ENCODE measurements at places on chromosomes 4 and X. TPM values are rescaled to one million over a fixed set of nuclear protein-coding genes. Genes with fewer than 3 reads are reported as not detected.

DNA sequence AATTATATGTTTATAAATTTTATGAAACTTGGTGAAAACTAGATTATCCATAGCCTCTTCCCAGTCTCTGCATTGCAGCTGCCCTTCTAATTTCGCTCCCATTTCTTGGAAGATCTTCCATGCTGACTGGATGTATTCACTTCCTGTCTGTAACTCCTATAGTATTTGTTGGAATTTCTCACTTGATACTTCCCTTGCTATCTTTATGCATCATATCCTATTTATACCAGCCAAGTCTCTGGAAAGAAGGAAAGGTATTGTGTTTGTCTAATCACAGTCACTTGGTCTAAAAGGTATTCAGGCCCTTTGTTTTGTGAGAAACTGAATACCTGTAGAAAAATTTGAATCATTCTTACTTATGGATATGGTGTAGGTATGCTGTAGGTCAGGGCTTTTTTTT lies 870.9 kb upstream of the FRG1 start:
- H3K36me3 ChIP-seq: no peaks in the 10 kb centered on the region
- H3K4me3 ChIP-seq: no peak overlapping the region
- H3K4me1 ChIP-seq: no peaks in the 10 kb centered on the region
- no peak for DNase-seq

DNA sequence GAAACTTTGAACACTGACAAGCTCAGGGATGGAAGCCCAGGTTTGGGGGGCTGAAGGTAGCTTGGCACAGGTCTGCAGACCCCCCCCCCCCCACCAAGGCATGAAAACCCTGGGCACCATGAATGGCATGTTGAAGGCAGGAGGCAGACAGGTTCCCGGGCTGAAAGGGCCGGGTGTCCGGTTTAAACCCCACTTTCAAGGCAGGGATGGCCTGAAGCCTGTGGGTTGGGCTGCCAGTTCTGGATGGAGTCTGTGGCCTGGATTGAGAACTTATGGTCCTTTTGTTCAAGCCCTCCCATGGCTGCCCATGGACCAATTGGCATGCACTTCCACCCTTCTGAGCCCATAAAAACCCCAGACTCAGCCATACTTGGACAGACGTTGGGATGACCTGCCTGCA lies 616.9 kb downstream of the ADGRL3 start:
- no peak for DNase-seq
- H3K4me1 ChIP-seq: no peaks in the 10 kb centered on the region
- no peaks in the 10 kb centered on the region for H3K36me3 ChIP-seq
- no peak overlapping the region for H3K4me3 ChIP-seq

Gene RBM47
- total RNA-seq: 126 TPM

DNA sequence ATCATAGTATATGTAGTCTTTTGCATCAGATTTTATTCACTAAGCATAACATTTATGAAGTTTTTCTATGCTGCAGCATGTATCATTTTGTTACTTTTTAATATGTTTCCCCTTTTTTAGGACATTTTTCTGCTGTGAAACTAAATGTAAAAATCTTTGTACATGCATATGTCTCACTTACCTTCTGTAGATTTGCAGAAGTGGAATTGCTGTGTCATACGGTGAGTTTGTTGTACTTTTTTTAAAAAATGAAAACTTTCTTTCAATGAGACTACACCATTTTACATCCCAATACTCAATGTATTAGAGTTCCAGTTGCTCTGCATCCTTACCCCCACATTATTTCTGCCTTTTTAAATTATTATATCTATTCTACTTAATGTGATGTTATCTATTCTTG lies 868.9 kb downstream of the PDHA2 start:
- H3K27me3 ChIP-seq: no peaks in the 10 kb centered on the region
- H3K4me3 ChIP-seq: no peak overlapping the region
- no peak overlapping the region for H3K27ac ChIP-seq
- no peak for DNase-seq
- no peaks in the 10 kb centered on the region for H3K36me3 ChIP-seq

Gene TGIF2LX
- not detected for total RNA-seq

Gene RPA4
- total RNA-seq: 1.5 TPM

DNA sequence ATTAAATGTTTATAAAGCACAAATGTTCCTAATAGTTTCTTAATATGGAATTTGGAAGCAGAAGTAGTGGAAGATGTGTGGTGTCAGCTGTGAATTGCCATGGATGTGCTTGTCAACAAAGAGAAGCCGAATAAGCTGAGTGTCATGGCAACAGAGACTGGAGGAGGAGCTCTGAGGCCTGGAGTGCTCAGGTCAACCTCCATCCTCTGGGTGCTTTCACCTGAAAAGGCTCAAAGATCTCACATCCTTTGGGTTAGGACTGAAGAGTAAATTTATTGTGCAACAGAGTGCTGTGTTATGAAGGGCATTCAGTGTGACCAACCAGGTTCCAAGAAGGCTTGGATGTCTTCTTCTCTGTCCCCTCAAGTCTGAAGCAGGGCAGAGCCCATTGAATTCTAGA lies 18.7 kb downstream of the SGMS2 start:
- no peak overlapping the region for H3K4me3 ChIP-seq

DNA sequence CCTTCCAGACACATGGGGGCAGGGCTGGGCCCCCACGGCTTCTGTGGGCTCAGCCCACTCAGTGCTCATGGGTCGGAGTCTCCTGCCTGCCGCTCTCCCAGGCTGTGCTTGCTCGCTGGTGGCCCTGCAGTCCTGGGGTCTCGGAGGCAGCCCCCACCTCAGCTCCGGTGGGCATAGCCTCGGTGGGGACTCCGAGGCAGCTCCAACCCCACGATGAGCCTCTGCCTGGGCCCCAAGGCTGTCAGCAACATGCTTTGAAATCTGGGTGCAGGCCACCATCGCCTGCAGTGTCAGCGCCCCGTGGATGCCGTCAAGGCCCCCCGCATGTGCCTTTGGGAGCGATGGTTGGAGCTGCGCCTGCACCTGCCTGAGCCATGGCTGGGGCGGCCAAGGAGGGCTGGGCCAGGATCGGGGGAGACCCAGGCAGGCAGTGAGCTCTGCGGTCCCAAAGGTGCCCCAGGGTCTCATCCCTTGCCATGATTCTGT lies 30.2 kb upstream of the SPON2 start:
- peak overlapping the region; percentile 86 for H3K27ac ChIP-seq
- H3K36me3 ChIP-seq: no peaks in the 10 kb centered on the region
- no peaks in the 10 kb centered on the region for H3K27me3 ChIP-seq
- peak; percentile 3 for DNase-seq
- peaks cover 53% of the 10 kb centered on the region for H3K4me1 ChIP-seq

GRCh38 chr4:33494150-33494549 lies 2750.2 kb downstream of the ARAP2 start:
- H3K4me1 ChIP-seq: no peaks in the 10 kb centered on the region
- H3K36me3 ChIP-seq: no peaks in the 10 kb centered on the region
- no peak overlapping the region for H3K4me3 ChIP-seq
- no peaks in the 10 kb centered on the region for H3K27me3 ChIP-seq
- DNase-seq: no peak

Gene FAM114A1
- total RNA-seq: 127 TPM

DNA sequence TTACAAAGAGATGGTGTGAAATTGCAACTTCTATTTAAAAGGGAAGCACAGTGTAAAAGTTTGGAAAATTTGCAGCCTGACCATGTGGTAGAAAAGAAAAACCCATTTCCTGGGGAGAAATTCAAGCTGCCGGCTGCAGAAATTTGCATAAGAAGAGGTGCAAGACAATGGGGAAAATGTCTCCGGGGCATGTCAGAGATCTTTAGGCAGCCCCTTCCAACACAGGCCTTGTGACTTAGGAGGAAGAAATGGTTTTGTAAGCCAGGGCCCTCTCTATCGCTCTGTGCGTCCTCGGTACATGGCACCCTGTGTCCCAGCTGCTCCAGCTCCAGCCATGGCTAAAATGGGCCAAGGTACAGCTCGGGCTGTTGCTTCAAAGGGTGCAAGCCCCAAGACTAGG lies 40.4 kb downstream of the CCDC158 start:
- H3K4me1 ChIP-seq: peaks cover 33% of the 10 kb centered on the region
- H3K4me3 ChIP-seq: no peak overlapping the region
- no peaks in the 10 kb centered on the region for H3K27me3 ChIP-seq
- H3K27ac ChIP-seq: no peak overlapping the region

DNA sequence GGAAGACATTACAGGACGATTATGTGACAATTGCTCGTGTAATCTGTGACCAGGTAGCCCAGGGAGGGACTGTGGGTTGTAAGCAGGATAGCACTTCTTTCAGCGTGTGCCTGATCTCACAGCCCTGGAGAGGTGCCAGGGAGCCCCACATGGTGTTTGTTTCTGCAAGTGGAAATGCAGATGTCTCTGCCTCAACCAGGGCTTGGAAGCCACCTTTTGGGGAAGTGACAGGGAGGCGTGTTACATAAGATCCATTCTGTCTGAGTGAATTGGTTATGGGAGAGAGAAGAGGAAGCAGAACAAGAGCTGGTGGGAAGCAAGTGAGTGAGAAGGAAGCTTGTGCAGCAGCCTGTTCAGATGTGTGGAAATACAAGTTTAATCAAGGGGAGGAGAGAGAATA lies 104.5 kb upstream of the GATB start:
- no peak overlapping the region for H3K27ac ChIP-seq
- H3K36me3 ChIP-seq: no peaks in the 10 kb centered on the region
- no peaks in the 10 kb centered on the region for H3K4me1 ChIP-seq
- H3K27me3 ChIP-seq: no peaks in the 10 kb centered on the region
- no peak for DNase-seq

DNA sequence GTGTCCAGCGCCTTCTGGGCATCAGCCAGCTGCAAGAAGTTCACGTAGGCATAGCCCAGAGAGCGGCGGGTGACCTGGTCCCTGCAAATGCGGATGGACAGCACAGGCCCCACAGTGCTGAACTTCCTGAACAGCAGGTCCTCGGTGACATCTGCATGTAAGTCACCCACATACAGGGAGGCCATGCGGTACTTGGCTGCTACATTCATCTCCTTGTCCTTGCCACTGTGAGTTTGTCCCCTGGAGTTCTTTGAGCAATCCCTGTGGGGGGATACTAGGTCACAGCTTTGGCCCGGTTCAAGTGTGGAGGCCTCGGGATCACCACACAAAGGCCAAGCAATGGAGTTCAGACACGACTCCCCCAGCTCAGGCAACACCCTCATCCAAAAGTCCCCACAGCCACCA lies 776 bp downstream of the PABPC4L start:
- DNase-seq: no peak
- no peaks in the 10 kb centered on the region for H3K27me3 ChIP-seq
- peak overlapping the region; percentile 36 for H3K4me3 ChIP-seq

Gene GPR50
- total RNA-seq: not detected

Gene VEGFC
- total RNA-seq: 2.9 TPM
